Inflammatory macrophage treated with lipopolysaccharide for 4 hours (primary cell): ENCODE measurements at places on chromosomes 11 and 22.

- DNase-seq: peak; percentile 44
Measured at GRCh38 chr22:46068593-46069491, 81.5 kb upstream of the PPARA start.

GRCh38 chr11:78354408-78355308, 63.0 kb downstream of the GAB2 start:
- peak; percentile 36 for DNase-seq

DNA sequence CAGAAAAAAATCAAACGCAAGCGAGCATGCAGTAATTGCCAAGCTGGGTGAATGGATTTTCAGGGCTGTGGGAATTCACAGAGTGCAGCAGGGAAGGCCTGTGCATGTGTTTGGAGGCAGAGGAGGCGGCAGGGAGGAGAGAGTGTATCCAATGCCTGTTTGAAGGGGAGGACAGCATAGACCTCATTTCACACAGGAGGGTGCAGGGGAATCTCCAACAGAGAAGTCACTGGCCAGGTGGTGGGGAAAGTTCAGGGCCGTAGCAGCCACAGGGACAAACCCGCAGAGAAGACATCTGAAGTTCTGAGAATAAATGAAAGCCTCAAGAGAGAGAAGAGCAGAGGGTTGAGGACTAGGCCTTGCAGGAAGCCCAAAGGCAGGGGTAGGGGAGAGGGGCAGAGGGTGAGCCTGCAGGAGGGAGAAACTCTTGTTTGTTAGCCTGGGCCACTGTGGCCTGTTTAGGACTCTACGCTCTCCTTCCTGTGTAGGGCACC, 19.2 kb upstream of the KDM2A start:
- DNase-seq: no peak

GRCh38 chr22:37607010-37607934, 1.4 kb upstream of the GGA1 start:
- DNase-seq: peak; percentile 56

DNA sequence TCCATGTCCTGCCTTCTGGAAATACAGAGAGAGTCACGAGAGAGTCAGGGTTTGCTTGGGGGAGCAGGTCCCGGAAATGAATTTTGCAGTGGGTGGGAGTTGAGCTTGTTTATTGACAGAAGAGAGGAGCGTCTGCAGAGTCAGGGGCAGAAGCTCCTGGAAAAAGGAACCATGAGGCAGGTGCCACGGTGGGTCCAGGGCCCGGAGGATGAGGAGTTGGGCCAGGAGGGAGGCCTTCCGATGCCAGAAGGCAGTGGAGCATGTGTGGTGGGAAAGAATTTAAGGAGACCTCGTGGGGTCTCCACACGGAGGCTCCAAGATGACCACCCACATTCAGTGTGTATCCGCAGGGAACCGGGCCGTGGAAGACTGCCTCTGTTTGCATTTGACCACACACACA, 461.2 kb downstream of the BRD1 start:
- no peak for DNase-seq

DNA sequence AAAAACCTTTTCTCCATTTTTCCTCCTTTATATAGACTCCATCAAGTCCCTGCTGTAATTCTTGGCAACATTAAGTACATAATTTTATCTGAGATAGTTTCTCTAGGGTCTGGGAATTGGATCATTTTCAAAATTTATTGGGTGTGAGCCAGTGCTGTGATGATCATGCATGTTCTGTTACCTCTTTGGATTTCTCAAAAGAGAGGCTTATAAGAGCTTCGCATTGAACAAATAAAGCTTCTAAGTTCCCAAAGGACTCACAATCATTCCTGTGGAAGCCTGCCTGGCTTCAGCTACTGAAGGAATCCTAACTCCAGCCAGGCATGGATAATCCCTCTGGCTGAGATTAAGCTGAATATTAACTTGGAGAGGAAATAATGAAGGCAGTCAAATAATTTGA, 208.5 kb downstream of the RAB38 start:
- DNase-seq: no peak

- DNase-seq: peak; percentile 82
Measured at GRCh38 chr11:17383461-17383860, 5.0 kb downstream of the KCNJ11 start.

DNA sequence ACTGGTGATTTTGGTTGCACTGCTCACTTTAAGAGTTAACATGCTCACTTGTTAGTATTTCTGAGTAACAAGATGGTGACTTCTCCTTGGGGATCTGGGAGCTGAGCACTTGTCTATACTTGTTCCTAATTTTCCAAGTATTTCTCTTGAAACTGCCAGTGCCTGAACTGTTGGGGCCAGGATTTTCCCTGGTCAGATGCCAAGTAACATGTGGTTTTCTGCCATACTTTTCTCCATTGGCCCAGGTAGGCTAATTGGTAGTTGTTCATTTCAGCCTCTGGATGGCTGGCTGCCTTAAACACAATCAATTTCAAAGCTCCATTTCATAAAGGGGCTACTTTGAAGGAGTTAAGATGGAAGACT, 35.0 kb downstream of the RNF141 start:
- no peak for DNase-seq

- DNase-seq: no peak
Measured at GRCh38 chr22:17847360-17848078, 73.2 kb upstream of the BID start.

DNA sequence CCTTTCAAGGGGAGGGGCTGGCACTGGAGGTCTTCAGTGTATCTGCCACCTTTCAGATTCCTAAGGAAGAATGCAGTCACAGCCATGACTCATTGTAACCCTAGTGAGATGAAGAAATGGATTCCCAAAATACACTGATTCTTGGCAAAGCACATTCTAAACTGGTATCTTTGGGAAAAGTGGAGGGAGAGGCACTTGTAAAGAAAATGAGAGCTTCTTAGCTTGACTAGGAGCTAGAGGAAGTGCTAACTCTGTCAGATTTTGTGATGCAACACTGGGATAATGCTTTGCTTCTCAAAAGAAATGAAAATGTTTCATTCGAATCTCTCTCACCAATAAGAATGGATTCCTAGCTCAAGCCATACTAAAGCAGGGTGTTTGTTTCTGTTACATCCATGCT, 14.3 kb downstream of the NRIP3 start:
- DNase-seq: peak; percentile 60

DNA sequence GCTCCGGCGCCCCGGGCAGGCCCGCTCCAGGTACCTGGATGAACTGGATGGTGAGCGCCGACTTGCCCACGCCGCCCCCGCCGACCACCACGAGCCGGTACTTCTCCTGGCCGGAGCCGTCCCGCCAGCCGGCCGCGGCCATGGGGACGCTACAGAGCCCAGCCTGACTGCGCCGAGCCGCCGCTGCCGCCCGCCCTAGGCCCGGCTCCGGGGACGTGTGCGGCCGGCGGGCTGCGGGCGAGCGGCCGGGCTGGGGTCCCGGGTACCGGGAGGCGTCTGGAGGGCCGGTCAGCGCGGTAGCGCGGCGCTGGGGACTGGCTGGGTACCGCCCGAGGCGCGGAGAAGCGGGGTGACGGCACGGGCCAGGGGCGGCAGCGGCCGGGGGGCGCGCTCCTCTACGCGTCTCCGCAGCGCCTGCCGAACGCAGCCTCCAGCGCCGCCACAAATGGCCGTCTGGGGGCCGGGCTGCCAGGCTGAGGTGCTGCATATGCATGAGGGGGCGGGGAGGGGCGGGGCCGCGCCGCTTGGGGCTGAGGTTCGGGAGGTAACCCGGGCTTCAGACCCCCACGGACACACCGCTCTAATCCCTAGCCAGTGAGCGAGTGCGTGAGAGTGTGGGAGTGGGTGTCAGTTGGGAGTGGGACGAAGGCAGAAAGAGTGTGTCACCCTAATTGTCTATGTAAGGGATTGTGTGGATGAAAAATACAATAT, at the start of gene RRAS2:
TSS of gene RRAS2 (minus strand) at position 455 of the 711 bp plus-strand sequence. CDS start at position 142, 313 bp downstream.
- peak; percentile 24 for DNase-seq

DNA sequence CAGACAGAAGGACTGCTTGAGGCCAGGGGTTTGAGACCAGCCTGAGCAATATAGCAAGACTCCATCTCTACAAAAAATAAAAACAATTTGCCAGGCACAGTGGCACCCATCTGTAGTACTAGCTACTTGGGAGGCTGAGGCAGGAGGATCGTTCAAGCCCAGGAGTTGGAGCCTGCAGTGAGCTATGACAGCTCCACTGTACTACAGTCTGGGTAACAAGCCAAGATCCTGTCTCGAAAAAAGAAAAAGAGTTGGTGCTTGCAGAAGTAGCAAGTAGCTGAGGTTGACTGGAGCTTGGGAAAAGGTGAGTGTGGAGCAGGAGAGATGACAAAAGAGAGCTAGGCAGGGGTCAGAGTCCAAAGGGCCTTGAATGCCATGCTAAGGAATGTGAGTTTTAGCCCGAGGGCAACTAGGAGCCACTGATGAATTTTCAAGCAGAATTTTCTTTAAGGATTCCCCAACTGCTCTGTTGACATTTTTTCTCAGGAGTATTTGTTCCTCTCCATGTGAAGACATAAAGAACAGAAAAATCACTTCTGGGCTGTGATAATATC, 3.1 kb downstream of the AP1B1 start:
- no peak for DNase-seq

- DNase-seq: peak; percentile 66
Measured at GRCh38 chr11:110093407-110094297, 460 bp downstream of the ZC3H12C start.

- no peak for DNase-seq
Measured at GRCh38 chr22:37517826-37518450, 1.3 kb downstream of the CARD10 start.

- DNase-seq: no peak
Measured at GRCh38 chr22:46377525-46378425, 42.3 kb downstream of the TRMU start.
